CD4-positive, alpha-beta T cell treated with Interleukin-15 for 1 hour (primary cell): ENCODE measurements at places on chromosomes 4 and X.

DNA sequence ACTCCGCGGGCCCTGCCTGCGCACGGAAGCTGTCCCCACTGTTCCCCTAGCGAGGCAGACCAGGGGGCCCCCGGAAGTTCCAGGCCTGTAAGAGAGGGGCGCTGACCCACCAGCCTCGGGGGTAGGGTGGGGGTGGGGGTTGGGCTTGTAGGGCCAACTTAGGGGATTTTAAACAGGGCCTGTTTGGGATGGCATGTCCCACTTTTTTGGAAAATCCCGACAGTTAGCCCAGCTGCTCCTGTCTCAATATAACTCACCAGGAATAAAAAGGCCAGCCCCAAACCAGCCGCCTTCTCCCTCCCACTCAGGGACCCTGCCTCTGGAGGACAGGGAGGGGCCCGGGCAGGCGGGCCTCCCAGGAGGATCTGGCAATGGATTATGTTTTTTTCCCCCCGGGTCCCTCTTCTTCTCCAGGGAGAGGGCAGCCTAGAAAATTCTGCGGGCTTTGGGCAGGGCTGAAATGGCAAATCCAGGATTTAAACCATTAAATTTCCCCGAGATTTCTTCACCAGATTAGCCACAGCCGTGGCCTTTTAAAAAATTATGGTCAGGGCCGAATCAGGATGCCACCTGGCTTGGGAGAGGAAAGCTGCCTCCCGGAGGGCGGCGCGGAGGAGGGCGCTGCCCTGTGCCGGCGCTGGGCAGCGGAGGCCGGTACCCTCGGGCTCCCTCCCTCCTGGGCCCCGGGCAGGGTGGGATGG lies 957 bp downstream of the PPP2R2C start:
- DNase-seq: no peak

DNA sequence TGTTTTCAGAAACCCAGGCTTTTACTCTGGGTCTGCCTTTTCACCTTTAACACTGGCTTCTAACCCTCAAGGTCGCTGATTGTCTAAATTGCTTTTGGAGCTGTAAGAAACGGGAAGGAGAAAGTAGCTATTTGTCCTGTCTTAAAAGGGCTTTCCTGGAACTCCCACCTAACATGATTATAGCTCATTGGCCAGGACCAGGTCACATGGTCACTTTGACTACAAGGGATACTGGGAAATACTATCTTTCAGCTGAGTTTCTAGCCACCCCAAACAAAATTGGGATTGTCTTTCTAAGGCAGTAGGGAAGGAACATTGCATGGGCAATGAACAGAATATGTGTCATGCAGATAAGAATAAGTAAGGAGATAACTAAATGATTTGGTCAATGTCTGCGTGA lies 106.7 kb upstream of the ARHGAP24 start:
- DNase-seq: no peak

- no peak for DNase-seq
These were observed 432.2 kb downstream of the PDGFC start for GRCh38 chr4:156539376-156539775.

DNA sequence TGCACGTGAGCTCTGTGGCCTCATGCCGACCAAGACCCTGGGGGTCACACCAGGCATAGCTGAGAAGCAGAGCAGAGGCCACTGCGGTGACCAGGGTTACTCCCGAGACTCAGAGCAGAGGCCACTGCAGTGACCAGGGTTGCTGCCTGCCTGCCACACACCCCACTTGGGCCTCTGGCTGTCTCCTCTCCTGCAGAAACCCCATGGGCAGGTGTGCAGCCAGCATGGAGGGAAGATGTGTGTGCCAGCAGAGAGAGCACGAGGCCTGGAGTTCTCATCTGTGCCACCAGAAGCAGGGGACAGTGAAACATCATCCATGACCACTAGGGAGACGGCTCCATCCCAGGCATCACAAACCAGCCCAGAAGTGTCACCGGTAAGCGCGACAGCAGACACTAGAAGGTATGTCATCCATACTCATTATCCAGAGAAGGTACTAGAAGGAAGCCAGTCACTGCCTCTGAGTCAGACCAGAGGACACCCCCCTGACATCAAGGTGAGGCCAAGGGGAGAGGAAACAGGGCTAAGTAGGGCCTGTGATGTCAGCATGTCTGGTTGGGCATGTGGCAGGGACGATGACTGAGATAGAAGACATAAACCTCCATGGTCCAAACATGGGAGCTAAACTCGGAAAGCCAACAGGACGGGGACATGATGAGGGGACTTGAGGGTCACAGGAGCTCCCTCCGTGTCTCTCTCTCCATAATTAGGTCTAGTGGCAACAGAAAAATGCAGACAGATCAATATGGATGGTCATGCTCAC lies 24.2 kb upstream of the SPON2 start:
- no peak for DNase-seq

GRCh38 chr4:119517361-119518229 lies 111.0 kb downstream of the PDE5A start:
- no peak for DNase-seq

DNA sequence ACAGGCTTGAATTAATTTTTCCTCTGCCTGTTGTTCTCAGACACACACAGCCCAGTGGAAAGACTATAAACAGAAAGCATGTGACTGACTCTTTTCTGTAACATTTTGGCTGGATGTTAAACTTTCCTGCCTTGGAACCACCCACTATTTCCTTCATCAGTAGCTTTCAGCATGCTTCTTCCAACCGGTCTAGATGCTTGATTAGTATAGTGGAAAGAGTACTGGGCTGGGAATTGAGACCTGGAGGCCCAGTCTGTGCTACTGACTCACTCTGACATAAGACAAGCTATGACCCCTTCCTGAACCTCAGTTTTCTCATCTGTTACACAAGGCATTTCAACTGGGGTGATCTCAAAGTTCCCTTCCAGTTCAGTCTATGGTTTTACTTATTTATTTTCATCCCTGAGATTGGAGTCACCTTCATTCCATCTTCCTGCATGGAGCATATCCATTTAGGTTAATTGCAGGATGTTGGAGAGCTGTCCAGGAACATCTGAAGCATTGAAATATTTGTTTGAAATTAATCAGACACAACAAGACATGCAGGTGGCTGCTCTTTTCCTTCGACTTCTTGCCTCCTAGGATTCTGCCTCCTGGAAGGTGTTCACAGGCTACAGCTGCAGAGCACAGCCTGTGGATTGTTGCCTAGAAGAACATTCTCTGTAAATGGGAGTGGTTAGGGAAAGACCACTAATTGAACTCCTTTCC lies 173.4 kb downstream of the RTL9 start:
- DNase-seq: no peak

- DNase-seq: no peak
These were observed 38.6 kb downstream of the MXRA5 start for GRCh38 chrX:3307881-3308280.
